ENCODE measurements at places on chromosomes 6 and 20.

DNA sequence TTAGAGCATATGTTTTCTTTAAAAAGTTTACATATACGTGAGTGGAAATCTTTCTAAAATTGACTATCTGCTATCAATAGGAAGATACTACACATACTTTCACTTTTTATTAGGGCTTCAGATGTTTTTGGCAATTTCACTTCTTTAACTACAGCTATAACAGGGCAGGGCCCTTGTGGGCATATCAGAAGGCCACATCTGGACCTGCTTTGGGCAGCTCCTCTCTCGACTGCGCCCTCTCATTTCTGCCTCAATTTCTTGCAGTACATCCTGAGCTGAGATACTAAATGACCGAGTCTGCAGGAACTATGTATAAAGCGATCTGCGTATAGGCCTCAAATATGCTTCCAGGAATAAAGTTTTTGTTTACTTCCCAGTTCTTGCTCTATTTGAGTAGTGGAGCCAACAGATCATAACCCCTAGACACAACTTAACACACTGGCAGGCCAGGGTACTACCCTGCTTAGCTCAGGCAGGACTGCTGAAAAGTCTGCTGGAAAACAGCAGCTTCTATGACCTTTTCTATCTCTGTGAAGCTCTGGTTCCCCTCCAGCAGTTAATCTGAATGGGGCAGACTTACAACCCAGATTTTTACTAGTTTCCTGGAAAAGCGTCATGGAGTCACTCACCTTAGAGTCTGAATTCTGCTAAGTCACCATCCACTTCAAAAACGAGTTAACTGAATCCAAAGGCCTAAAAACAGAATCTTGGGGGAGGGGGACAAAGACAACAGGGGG lies 12.7 kb downstream of the GCLC start:
- DNase-seq = no peak

GRCh38 chr6:133697666-133698065 lies 191.2 kb upstream of the TCF21 start:
- no peak for DNase-seq

DNA sequence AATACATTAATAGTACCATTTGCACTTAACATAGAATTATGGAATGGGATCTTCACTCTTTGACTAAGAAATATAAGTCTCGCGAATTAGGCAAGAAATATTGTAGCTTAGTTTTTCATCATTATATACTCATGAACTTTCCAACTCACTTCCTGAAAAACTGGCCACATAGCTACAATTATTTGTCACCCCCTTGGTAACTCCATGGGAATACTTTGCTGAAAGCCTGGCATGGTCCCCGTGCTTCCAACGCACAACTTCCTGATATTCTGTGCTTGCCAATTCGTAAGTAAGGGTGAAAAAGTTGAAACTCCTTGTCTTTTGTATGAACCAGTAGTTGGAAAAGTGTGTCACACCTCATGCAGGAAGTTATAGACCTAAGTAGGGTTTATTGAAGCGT lies 23.7 kb upstream of the HLA-DQA1 start:
- no peak for DNase-seq

- DNase-seq = no peak
Measured at GRCh38 chr6:14243597-14243996, 126.0 kb downstream of the CD83 start.

DNA sequence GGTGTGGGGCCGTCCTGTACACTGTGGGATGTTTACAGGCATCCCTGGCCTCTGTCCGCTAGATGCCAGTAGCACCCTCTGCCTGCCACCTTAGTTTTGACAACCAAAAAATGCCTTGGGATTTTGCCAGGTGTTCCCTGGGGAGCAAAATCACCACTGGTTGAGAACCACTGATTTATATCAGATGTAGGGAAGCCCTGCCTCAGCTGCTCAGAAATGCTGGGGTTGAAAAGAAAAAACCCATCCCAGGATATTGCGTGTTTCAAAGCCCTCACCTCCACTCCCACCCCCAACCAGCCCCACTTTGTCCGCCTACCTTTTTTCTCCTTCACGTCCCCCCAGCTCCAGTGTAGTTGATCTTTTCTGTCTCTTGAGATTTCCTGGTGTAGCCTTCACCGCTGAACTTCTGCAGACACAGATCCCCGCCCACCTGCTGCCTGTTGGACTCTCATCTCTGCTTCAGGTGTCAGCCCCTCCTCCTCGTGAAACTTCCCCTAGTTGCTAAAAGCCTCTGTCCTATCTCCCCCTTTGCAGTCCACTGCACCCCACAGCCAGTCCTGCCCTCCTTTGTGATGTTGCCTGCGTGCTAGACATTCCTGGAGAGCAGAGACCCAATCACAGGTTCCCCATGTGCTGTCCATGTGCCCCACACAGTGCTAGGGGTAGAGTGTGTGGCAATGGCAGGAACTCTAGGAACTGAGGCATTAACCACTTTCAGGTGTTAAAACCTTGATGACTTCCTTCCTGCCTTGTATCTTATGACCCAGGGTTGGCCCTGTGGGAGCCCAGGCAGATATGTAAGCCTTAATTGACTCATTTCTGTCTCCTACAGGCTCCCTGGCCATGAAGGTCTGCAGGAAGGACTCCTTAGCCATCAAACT lies 98.9 kb downstream of the TBC1D7 start:
- no peak for DNase-seq

GRCh38 chr6:161050134-161050765 lies 58.7 kb downstream of the MAP3K4 start:
- no peak for DNase-seq

GRCh38 chr6:128519132-128519930 lies 1.1 kb downstream of the PTPRK start:
- peak; percentile 27 for DNase-seq

Data from bone marrow (tissue), 2 donors.